ENCODE measurements at places on chromosomes 12 and 14.
A peak's percentile ranks its signal among the peaks of the same experiment; 100 is the strongest.

- DNase-seq: no peak
Observed at GRCh38 chr12:1848745-1849144, 28.4 kb downstream of the LRTM2 start.

DNA sequence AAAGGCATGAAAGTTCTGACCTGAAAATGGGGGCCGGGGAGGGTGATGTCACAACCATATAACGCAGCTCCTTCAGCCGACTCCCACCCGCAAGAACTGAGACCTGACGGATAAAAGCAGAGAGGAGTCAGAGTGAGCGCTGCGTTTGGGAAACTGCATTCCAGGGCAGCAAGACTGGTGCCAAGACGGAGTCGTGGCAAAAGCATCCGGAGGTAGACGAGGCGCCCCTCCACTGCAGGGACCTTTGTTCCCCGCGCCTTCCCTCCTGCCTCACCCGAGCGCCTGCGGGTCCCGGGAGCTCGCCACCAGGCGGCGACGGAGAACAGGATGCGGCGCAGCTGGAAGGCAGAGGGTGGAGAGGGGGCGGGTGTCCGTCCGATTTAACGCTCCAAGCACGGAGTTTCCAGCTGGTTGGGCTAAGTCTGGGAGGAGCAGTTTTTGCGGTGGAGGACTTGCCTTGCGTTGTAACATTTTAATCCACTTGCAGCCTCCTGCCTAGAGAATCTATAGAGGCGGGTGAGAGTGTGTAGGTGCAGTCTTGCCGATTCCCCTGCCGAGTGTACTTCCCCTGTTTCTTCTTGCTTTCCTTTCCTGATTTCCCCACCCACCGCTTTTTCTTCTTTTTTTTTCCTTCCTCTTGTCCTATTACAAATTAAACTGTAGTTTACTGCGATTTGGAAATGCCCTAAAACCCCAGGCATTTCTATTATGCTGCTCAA, 1.2 kb upstream of the CPNE8 start:
- peak; percentile 89 for DNase-seq

DNA sequence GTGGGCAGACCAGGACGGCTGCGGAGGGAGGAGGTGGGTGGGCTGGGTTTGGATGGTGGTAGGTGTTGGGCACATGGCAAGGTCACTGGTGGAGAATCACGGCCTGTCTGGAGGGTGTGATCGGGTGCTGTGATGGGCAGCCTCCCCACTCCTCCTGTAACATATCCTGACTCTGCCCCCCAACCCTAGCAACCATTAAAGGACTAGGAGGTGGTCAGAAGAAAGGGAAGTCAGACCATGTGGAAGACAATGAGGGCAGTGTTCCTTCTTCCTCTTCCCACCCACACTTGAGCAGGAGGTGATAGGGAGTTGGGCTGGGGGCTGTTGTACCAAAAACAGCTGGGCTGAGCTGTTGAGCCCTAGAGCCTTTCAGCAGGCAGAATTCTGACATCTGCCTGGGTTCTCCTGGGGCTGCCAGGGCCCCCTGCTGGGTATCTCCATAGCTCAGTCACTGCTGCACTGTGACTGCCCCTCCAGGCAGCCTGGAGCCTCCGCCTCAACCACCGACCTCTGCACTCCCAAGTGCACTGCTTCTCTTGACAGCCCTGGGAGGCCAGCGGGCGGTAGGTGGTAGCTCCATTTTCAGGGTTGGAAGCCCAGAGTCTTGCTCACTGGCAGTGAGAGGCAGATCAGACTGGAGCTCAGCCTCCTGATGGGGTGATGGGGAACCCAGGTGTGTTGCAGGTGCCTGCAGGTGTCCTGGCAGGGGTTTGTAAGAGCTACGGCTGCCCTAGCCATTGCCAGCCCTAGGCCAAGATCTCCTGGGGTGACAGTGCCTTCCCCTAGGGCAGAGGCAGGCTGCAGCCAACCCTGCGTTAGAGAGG, 15.4 kb downstream of the VASH1 start:
- DNase-seq: no peak

DNA sequence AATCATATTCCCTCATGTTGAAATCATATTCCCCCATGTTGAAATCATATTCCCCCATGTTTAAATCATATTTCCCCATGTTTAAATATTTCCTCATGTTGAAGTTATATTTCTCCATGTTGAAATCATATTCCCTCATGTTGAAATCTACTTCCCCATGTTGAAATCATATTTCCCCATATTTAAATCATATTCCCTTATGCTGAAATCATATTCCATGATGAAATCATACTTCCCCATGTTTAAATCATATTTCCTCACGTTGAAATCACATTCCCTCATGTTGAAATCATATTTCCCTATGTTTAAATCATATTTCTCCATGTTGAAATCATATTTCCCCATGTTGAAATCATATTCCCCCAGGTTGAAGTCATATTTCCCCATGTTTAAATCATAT, 34.6 kb upstream of the ADGRD1 start:
- no peak for DNase-seq

DNA sequence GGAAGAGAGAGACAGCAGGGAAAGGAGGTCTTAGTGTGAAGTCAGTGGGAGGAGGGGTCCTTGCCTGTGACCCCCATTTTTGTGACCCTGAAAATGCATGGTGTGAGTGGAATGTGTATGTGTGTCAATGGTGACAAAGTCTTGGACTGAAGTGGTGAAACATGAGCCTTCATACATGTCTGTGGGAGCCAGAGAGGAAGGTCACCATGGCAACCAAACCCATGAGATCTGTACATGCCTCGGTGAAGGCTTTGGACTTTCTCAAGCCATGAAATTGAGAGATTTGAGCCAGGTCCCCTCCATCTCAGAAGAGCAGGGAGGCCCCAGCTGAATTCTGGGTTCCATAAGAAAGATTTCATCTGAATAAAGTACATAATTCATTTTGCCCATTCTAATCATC, 108.7 kb downstream of the TTC8 start:
- DNase-seq: no peak

- DNase-seq: no peak
Observed at GRCh38 chr12:130153803-130154202, 8.5 kb upstream of the FZD10 start.

- DNase-seq: no peak
Observed at GRCh38 chr12:92721130-92721529, 18.3 kb downstream of the PLEKHG7 start.

Data from iPS-NIHi11 (cell line).